ENCODE measurements at places on chromosomes 3 and 15. TPM values are rescaled to one million over a fixed set of nuclear protein-coding genes. Genes with fewer than 3 reads are reported as not detected.

DNA sequence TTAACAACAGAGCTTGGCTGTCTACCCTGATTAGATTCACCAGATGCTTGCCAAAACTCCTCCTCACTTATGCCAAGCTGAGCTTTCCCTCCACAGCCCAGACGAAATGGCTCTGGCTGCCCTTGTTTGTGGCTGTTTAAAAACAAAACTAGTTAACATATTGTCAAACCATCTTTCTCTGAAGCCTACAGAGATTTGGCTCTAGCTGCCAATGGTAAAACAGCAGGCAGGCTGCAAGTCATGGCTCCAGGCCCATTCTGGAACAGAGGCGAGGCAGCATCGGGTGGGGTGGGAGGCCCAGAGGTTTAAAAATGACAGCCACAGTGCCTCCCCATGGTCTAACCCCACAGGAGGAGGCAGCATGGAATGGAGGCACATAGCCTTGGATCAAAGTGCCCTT, 75.9 kb downstream of the SCN5A start:
- no peak for DNase-seq

- no peak for DNase-seq
Measured at GRCh38 chr15:44726136-44726535, 10.2 kb upstream of the TRIM69 start.

GRCh38 chr3:172167892-172168648, 128.7 kb downstream of the FNDC3B start:
- no peak for DNase-seq

FILIP1L gene
- 63.9 TPM for total RNA-seq

GRCh38 chr3:102053375-102053989, 204.2 kb downstream of the NFKBIZ start:
- no peak for DNase-seq

B3GALNT1 gene
- 12.5 TPM for total RNA-seq

DNA sequence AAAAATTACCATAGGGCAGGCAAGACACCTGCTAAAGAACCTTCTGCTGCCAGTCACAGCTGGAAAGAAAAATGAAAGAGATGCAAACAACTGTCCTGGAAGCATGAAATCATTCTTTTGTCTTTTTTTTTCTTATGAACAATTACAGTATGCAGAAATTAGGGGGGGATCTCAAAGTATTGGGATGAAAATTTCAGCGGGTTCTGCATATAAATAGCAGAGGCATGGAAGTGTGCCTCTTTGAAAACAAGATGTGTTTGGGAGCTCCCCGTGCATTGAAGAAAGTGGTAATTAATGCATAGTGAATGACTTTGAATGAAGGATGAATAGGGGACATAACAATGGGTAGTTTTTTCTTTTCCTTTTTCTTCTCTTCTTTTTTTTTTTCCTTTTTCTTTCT, 431.2 kb downstream of the SOX2 start:
- DNase-seq, result no peak

DNA sequence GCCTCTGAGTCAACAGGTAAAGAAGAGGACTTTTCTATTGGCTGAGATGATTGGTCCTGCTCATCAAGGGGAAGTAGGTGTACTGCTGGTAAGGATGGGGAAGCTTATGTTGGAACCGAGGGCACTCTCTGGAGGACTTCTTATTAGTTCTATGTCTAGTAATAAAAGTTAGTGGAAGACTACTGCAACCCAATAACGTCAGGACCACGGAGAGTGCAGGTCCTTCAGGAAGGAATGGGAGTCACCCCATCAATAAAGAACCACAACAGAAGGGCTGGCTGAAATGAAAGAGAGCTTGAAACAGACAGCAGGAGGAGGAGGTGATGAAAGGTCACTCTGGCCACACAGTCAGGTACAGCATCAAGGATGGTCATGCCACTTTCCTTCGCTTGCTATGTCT, 68.8 kb upstream of the PRR23E start:
- DNase-seq, result no peak

GRCh38 chr3:31981206-31982181, at the start of the genes OSBPL10 and ZNF860:
TSS of gene OSBPL10 (minus strand) at chr3:31981262. CDS start at chr3:31981179, 83 bp downstream.
TSS of gene ZNF860 (plus strand) at chr3:31981750. CDS start at chr3:31989080, 7,330 bp downstream.
- peak; percentile 95 for DNase-seq

GRCh38 chr15:99017322-99017701, 9.7 kb upstream of the PGPEP1L start:
- DNase-seq, result no peak

DNA sequence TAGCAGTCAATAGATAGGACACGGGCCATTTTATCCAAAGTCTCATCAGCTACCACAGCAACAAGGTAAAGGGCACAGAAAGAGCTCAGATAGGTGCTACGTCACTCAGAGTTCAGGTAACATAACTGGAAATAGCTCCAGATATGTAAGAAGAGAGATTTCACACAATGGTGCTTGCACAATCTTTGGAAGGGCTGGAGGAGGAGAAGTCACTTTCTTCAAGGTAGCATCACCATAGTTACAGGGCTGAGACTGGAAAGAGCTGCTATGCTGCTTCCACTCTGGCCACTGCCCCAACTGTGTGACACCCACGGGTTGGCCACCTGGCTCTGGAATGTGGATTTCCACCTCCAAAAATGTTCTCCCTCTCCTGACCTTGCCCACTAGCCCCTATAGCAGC, 448.8 kb upstream of the THBS1 start:
- DNase-seq, result no peak

- DNase-seq, result no peak
Measured at GRCh38 chr3:115663414-115663813, 40.1 kb downstream of the GAP43 start.

GRCh38 chr15:45869034-45869668, 234.3 kb downstream of the SQOR start:
- DNase-seq, result no peak

- DNase-seq, result no peak
Measured at GRCh38 chr3:157154563-157155330, 5.2 kb downstream of the CCNL1 start.

- peak; percentile 84 for DNase-seq
Measured at GRCh38 chr3:10459954-10460754, 45.2 kb downstream of the ATP2B2 start.

DNA sequence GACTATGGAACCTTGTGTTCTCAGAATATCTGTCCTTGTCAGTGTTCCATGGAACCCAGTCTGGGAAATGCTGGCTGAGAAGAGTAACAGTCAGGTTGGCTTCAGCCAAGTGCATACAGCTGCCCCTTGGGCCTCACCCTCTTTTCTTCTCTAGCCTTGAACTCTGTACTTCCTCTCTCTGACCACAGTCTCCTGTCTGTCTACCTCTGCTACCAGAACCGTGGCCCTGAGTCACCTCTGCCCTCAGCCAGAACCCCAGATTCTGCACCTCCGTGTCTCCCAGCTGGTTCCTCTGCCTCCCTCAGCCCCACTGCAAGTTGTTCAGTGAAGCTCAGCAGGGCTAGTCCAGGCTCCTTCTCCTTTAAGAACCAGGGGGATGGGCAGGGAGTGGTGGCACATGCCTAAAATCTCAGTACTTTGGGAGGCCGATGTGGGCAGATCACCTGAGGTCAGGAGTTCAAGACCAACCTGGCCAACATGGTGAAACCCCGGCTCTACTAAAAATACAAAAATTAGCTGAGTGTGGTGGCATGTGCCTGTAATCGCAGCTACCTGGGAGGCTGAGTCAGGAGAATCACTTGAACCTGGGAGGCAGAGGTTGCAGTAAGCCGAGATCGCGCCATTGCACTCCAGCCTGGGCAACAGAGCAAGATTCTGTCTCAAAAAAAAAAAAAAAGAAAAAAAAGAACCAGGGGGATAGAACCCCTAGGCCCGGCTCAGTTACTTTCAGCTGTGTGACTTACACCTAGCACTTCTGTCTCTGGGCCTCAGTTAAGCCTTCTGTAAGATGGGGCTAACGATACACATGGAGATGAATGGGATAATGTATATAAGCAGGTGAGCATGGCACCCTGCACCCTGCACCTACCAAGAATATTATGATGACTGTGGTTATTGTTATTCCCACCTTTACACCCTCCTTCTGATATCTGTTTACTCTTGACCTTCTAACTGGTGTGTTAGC, 24.3 kb upstream of the TATDN2 start:
- DNase-seq, result peak; percentile 22

TGM4 gene
- not detected for total RNA-seq

SLCO2A1 gene
- 69.1 TPM for total RNA-seq

GRCh38 chr3:82079335-82079890, 318.0 kb upstream of the GBE1 start:
- no peak for DNase-seq

SH2D7 gene
- total RNA-seq, result 0.29 TPM

DNA sequence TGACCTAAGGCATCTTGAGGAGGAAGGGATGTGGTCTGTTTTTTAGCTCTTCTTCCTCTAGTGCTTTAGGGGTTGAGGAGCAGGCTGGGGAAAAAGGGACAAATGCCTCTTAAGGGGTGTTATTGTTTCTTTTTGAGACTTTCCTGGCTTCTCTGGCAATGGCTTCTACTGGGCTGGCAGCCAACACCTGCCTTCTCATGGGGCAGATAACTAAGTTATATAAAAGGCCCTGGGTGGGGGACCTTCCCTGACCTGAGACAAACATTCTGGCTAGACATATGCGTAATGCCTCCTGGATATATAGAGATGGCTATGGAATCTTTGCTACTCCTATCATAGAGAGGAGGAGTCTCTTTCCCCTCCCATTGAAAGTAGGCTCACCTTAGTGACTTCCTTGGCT, 179.2 kb upstream of the PROK2 start:
- DNase-seq, result no peak

DNA sequence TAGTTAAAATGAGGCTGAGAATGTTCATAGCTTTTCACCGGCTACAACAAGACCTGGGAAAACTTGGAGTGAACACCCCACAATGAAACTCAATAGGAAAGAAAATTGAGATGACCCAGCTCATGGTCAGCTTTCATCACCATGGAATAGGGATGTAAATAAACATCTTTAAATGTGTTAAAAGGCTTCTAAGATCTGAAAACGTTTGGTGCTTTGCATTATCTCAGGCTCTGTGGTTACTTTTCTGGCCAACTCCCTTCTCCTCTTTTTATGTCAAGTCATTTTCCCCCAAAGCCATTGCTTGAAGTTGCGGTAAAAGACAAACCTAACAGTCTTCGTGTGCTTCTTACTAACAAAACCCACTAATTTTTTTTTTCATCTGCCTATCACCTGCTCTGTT, 195.8 kb downstream of the MECOM start:
- no peak for DNase-seq

ABHD17C gene
- 1.2 TPM for total RNA-seq

DNA sequence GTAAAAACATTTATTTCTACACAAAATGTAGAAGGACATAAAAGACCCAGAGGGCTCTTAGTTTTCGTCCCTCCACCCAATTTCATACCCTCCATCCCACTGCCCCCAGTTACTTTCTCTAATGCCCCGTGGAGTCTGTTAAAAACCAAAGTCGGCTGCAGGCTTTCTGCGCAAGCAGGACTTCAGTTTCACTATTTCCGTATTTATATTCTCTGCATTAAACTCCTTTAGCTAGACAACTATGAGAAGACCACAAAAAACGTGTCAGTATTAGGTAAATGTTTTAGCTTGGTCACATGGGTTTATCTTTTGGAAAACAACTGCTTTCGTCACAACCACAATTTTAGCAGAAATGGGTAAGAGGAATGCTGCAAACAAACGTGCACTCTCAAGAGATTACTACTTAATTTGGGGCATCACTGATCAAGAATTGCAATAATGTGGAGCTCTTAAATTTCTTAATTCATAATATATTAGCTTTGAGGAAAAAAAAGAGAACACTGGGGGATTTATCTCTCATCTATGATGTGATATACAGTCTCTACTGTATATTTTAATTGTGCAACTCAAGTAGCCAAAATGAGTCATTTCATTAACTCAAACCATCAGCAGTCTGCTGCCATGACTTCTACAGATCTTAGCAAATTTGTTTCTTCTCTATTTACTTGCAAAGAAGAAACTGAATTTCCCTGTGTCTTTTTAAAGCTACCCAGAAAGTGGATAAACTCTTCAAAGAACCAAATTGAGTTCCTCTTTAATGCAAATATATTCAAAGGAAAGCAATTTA, 740 bp upstream of the NSMCE3 start:
- no peak for DNase-seq

RPL22L1 gene
- 22.2 TPM for total RNA-seq

DNA sequence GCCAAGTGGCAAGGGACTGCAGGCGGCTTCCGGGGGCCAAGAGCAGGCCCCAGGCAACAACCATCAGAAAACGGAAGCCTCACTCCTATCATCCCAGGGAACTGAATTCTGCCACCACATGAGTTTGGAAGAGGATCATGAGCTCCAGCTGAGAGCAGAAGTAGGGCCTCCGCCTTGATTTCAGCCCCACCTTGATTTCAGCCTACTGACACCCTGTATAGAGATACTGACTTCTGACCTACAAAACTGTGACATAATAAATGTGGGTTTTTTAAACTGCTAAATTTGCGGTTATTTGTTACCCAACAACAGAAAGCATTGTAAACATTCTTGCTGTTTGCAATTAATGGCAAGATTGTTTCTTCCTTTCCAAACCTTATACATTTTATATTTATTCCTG, 21.6 kb upstream of the RARRES1 start:
- no peak for DNase-seq

DNA sequence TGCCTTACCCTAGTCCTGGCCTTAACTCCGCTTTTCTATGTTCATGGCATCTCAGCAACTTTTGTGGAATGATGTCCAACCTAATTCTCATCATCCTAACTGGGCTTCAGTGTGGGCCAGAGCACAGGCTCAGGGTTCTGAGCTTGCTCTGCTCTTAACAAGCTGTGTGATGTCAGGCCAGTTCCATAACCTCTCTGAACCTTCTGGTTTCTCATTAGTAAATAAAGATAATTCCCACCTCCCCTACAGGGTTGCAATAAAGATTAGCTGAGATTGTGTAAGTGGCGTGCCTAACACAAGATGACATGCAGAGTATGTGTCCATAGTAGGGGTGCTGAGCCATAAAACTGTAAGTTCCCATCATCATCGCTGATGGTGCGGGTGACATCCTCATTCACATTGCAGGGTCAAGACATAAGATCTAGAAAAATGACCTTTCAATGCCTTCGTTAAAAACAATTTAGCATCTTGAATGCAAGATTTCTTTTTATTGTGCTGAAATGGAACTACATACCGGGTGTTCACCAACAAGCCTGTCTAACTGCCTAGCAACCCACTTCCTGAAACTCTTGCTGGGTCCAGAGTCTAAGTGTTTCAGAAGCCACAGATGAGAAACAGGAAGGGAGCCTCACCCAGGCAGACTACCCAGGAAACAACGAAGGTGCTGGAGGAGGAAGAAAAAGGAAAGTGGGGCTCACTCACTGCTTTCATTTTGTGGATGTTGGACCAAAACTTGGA, 36.2 kb downstream of the CDCP1 start:
- DNase-seq, result peak; percentile 84

Measured in stomach (tissue), 19 donors.